ENCODE measurements at places on chromosomes 1 and 21. TPM values are rescaled to one million over a fixed set of nuclear protein-coding genes. Genes with fewer than 3 reads are reported as not detected.

DNA sequence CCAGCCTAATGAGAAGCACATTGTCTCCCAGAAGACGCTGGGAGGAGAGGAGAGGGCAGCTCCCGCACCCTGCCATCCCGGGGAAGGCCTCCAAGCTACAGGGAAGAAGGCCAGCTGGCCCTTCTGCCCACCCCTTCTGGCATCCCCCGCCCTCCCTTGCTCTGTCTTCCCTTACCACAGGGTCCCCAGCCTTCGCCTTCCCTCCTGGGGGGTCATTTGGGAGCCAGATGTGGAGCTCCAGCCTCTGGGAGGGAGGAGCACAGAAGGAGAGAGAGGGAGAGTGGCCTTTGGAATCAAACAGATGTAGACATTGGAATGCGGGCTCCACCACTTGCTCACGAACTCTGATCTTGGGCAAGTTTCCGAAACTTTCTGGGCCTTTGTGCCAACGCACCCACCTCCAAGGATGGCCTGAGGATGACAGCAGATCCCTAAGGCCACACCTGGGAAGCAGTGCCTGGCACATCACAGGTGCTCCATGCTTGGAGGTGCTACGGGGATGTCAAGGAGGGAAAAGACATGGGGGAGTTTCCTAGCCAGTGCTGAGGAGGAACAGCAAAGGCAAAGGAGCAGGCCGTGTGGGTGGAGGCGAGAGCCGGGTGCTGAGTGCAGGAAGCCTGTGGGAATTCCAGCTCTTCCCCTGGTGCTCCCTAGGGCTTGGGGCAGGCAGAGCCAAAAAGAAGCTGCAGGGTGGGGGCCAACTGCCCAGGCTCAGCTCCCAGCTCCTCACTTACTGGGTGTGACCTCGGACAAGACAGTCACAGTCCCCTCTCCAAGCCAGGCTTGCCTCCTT is 23.1 kb upstream of the RSPO1 start:
- DNase-seq: no peak

DNA sequence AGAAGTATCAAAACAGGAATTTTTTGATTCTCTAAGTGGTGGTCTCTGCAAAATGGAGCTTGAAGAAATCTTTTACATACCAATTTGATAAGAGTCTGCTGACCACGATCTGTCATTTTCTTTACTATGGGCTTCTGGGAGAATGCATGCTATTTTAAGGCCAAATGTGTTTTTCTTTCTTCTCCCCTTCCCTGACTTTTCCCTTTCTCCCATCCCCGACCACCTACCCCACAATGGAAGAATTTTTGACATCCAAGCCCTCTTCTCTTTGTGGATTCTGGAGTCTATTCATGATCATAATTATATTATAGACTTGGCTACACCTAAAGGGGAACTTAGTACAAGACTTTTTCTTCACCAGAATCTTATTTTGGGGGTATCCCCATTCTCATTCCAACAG is 31.3 kb downstream of the CNIH4 start:
- DNase-seq: no peak

- DNase-seq: no peak
These were observed 513.6 kb downstream of the PLPP3 start for GRCh38 chr1:56065729-56066128.

DNA sequence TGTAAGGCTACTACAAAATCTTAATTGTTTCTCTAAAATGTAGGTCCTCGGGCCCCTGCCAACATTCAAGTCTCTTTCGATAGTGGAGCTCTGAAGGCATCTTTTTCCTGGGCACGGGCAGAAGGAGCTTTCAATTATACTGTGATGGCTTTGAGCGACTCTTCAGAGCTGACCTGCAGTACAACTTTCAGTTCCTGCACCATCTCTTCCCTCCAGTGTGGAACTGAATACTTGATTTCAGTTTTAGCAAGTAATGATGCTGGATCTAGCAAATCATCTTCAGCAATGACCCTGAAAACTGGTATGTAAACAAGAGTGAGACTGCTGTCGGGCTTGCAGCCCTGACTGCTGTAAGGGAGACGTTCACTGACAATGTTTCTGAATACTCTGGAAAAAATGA is 9.6 kb downstream of the FNDC7 start:
- DNase-seq: no peak

GRCh38 chr1:5826601-5827000 is 165.6 kb downstream of the NPHP4 start:
- DNase-seq: no peak

DNA sequence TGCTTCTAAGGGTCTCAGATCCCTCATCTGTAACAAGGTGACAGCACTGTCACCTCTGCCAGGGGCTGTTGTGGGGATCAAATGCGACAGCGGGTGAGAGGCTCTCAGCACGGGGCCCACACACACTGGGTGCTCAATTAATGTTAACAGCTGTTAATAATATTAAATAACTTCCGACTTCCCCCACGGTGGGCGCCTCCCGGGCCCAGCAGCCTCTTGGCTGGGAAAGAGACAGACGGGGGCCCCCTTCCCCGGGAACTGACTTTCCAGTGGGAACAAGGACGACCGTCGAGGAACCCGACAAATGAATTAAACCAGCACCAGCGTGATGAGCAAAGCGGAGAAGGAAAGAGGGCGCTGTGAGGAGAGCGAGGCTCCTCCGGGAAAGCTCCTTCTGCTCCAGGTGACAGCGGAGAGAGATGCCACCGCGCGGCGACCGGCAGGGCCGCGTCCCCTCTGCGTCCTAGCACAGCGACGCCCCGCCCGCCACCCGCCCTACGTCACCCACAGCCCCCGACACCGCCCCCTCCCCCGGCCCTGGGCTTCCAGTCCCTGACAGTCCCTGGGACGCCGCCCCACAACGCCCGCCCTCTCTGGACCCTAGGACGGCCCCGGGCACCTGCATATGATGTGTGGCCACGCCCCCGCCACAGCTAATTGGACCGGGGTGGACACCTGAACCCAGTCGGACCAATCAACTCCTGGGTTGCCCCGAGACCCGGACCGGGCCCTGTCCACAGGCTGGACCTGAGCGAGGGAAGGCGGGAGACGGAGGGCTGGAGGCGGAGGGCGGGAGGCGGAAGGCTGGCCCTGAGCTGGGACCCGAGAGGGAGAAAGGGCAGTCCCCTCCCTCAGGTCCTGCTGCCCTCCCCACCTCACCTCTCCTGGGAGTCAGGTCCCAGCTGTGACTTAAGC is 38.2 kb downstream of the MATN1 start:
- no peak for DNase-seq

DNA sequence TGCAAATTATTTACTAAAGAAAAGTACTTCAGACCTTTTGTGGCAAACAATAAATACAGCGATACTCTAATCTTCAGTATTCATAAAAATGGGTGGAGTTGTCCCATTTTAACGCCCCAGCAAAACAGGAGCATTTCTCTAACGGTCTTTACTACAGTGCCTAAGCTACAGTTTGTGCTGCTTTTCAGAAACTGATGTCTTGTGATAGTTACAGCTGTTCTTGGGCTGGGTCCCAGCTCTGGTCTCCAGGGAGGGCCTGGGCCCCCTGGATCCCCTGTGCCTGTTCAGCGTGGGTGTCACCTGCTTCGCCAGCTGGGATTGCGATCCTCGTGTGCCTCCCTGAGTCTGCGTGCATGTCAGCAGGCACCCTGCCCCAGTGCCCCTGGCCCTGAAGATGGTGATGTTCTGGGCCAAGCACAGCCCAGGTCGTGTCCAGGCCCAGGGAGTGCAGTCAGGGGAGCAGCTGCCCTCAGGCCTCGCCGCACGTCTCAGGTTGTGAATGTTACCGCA is 64.0 kb upstream of the DIP2A start:
- no peak for DNase-seq

GRCh38 chr1:66443793-66444192 is 90.2 kb upstream of the SGIP1 start:
- no peak for DNase-seq

- DNase-seq: peak; percentile 84
These were observed 28.8 kb downstream of the MEF2D start for GRCh38 chr1:156471496-156472490.

DNA sequence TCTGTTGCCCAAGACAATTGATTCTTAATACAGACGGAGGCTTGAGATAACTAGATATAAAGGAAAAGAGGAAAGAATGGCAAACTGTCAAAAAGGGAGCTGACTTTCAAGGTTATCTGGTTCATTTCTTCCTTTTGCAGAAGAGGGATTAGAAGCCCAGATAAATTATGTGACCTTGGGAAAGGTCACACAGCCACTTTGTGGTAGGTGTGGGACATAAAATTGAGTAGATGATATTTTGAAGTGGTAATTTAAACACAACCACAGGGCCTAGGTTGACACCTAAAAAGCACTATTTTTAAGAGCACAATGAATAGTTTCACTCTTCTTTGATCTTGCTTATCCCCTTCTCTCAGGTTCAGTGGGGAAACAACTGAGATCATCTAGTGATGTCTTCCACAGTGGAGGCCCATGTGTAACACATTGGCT is 16.9 kb upstream of the KIAA0040 start:
- DNase-seq: no peak

DNA sequence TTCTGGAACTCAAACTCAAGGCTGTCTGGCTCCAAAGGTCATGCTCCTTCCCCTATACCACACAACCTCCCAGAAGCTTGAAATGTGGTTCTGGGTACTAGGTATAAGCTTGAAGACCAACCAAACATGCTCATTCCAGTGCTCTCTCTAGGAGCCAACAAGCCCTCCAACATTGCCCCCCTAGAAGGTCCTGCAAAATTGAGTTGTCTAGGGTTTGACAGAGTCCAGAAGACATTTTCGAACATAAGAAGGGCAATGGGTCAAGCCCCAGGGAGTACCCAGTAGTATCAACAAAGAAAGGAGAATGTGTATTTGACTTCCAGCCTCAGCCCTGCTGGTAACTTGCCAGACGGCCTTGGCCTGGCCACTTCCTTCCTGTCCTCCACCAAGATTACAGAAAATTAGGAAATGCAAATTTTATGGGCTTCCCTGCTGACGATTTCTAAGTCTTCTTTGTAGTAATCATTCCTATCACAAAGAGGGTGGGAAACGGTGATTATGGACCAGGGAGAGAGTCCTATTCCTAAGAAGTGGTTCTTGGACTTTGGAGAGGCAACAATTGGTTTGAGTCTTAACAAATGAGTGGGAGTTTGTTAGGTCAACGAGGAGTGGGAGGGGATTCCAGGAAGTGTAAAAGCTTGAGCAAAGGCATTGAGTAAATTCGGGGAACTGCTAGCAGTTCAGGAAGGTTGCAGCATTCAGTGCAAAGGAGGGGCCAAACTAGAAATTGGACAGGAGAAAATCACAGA is 18.7 kb upstream of the SLAMF1 start:
- peak; percentile 73 for DNase-seq

DNA sequence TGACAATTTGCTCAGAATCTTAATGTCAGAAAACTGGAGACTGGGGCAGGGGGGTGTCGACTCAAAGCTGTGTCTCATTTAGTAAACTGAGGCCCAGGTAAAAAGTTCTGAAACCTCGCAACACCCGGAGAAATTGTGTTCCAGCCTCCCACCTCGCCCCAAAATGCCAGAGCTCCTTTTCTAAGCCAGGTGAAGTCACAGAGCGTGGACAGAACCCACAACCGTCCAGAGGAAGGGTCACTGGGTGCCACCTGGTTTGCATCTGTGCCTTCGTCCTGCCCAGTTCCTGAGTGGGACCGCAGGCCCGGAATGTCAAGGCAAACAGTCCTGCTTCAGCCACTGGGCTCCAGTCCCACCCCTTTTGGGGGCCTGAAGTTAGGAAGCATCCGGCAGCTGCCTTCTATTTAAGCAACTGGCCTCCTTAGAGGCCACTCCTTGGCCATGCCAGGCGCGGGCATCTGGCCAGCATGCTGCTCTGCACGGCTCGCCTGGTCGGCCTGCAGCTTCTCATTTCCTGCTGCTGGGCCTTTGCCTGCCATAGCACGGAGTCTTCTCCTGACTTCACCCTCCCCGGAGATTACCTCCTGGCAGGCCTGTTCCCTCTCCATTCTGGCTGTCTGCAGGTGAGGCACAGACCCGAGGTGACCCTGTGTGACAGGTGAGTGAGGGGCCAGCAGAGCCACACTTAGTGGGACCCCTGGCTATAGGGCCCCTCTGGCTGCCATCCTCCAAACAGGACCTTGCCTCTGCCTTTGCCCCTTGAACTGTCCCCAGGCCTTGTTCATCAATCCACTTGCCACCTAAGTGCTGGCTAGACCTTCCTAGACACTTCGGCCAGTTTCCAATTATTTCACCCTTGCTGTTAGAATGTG is at the start of gene TAS1R1:
Gene TAS1R1 (plus strand): TSS at position 401 of the 872 bp plus-strand sequence. CDS start 67 bp downstream, at position 468.
- DNase-seq: no peak

DNA sequence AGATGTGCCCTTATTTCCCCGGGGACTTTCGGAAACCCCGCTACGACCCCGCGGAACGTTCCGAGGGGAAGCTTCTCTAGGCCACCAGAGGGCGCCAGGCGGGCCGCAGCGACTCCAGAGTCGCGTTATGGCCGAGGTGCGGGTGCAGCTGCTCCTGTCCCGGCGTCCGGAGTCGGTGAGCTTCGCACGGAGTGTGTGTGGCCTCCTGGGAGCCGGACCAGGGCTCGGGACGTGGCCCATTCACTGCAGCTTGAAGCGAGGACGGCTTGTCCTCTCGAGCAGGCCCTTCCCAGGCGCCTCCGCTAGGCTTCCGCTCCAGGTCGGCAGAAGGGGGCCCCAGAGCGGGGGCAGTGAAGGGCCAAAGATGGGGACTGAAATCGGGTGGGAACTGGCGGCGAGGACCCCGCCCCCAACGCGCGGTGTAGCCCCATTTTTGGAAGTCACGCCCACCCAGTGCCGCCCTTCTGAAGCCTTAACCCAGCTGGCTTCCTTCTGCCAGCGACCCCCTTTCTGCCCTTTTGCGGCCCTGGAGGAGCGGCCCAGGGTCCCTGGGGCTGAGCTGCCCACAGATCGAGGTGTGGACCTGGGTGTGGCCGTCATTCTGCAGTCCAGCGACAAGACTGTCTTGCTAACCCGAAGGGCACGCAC is at the start of gene NUDT17:
Gene NUDT17 (plus strand): TSS at position 117 of the 648 bp plus-strand sequence. CDS start 11 bp downstream, at position 128.
- peak; percentile 70 for DNase-seq

DNA sequence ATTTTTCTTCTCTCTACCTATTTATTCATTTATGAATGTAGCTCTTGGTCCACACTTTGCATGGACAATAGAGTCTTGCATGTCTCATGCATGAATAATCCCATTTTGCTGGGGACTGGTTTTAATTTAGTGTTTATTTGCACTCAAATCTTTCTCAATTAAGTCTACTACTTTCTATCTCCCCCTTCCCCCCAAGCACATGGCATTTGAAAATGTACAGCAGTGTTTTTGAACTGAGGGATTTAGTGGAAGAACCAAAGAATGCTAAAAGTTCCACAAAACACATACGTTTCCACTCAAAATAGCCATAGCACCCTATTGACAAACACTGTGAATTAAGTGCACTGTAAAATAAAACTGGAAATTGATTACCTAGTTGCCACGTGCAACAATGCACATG is 119.5 kb upstream of the USH2A start:
- no peak for DNase-seq

GRCh38 chr1:236507022-236507700 is 16.6 kb upstream of the LGALS8 start:
- DNase-seq: no peak

- no peak for DNase-seq
These were observed 10.6 kb downstream of the RNU1-1 start for GRCh38 chr1:16503494-16503893.

ADAMTS5 gene
- total RNA-seq: 6.1 TPM

CLCA2 gene
- total RNA-seq: not detected

USP48 gene
- 24.1 TPM for total RNA-seq

NFIA gene
- total RNA-seq: 81.3 TPM

ZNF678 gene
- total RNA-seq: 2.7 TPM

VWA1 gene
- total RNA-seq: 13.0 TPM

BTBD8 gene
- total RNA-seq: 6.5 TPM

HLX gene
- total RNA-seq: 6.2 TPM

MPC2 gene
- 122 TPM for total RNA-seq

CTTNBP2NL gene
- 10.2 TPM for total RNA-seq

KPNA6 gene
- 54.6 TPM for total RNA-seq

CYP2J2 gene
- 100 TPM for total RNA-seq

LCE2B gene
- not detected for total RNA-seq

LPAR3 gene
- total RNA-seq: 56.7 TPM
